Stimulated activated CD4-positive, alpha-beta T cell treated with anti-CD3 and anti-CD28 coated beads, Interleukin-15, amount 100 ng/mL, for 48 hours (primary cell): ENCODE measurements at places on chromosomes 16 and 17.

- no peak for DNase-seq
Measured at GRCh38 chr17:21376759-21377690, 868 bp downstream of the KCNJ12 start.

- no peak for DNase-seq
Measured at GRCh38 chr16:80210787-80211186, 330.0 kb upstream of the DYNLRB2 start.

GRCh38 chr16:66275775-66276428 is 90.6 kb upstream of the CDH5 start:
- no peak for DNase-seq

DNA sequence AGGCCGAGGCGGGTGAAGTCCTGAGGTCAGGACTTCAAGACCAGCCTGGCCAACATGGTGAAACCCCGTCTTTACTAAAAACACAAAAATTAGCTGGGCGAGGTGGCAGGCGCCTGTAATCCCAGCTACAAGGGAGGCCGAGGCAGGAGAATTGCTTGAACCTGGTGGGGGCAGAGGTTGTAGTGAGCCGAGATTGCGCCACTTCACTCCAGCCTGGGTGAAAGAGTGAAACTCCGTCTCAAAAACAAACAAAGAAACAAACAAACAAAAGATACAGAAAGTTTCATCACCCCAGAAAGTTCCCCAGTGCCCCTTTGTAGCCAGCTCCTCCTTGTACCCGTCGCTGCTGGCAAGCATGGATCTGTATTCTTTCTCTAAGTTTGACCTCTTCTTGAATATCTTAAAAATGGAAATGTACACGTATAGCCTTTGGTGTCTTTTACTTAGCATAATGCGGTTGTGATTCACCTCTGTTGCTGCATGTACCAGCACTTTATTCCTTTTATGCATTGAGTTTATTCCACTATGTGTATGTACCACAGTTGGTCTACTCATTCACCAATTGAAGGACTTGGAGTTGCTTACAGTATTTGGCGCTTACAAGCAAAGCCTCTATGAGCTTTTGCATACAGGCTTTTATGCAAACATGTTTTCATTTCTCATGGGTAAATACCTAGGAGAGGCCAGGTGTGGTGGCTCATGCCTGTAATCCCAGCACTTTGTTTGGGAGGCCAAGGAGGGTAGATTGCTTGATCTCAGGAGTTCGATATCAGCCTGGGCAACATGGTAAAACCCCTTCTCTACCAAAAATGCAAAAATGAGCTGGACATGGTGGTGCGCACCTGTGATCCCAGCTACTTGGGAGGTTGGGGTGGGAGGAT is 87.5 kb upstream of the CLEC18A start:
- no peak for DNase-seq

- DNase-seq = no peak
Measured at GRCh38 chr16:8634991-8635736, 13.7 kb downstream of the METTL22 start.
